ENCODE measurements at places on chromosomes 4 and X.

DNA sequence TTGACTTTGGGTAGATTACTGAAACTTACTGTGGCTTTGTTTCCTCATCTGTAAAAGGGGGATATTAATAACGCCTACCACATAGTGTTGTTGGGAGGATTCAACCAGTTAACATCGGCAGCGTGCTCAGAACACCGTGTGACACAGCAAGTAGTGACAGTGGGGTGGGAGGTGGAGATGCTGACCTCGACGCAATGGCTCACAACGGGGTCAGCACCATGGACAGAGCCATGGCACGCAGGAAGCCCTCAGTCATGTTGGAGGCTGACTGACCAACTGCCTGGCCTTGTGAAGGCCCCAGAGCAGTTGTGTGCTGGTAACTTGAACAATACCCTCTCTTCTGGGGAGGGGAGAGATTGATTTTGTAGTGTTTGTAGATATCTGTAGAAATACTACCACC lies 93.2 kb downstream of the WFS1 start:
- DNase-seq = peak; percentile 33

GRCh38 chrX:150032742-150033141 lies 94.5 kb upstream of the EOLA2 start:
- DNase-seq = peak; percentile 79

GRCh38 chr4:175806727-175807126 lies 5.3 kb downstream of the GPM6A start:
- no peak for DNase-seq

GRCh38 chrX:12929701-12930100 lies 23.3 kb downstream of the TLR8 start:
- no peak for DNase-seq

DNA sequence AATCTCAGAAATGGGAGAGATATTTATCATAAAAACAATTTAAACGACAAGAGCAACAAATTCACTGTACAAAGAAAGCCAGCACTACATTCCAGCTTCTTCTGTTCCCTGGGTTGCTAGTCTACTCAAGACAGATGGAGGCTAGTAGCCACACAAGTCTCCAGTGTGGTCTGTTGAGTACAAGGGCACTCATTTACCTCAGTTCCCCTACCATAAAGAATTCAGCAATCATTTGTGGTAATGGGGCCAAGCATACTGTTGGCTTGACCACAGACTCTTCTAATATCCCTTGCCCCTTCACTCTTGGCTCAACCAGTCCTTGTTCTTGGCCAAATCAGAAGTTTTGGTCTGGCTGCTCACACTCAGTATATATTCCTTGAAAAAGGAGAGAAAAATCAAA lies 212.3 kb downstream of the COX18 start:
- no peak for DNase-seq

- DNase-seq = no peak
These were observed 23.0 kb downstream of the RPA4 start for GRCh38 chrX:96906741-96907140.

DNA sequence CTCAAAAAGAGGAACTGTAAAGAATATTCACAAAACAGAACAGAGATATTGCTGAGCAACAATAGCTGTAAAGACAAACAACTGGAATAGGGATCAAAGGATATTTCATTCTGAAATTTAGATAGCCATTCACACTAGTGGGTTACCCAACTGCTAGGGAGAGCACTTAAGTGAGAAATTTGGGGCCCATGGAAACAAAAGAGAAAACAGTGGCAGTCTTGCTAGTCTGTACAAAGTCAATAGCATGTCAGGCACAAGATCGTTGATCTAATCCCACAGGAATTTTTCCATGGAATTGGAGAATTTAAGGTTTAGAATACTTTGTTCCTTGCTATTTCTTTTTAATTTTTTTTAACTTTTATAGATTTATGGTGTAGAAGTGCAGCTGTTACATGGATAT lies 467.0 kb downstream of the PCDH18 start:
- DNase-seq = peak; percentile 16

DNA sequence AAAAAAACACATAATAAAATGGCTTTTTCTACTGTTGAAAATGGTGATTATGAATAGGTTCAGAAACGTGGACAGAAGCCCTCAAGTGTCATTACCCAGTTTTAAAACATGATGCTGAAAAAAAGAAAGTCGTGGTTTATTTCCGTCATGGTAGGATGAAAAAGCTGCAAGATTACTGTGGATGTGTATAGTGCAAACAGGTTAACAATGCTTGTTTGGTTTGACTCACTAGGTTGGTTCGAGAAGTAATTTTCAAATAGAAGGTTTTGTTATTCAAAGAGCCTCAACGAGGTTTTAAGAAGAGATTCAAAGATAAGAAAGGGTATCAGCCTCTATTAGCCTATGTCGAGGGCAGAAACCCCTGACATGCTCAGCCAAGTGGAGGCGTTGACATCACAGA lies 2.5 kb upstream of the RXFP1 start:
- DNase-seq = no peak

GRCh38 chr4:122764821-122765215 lies 32.3 kb downstream of the BBS12 start:
- peak; percentile 90 for DNase-seq

- no peak for DNase-seq
These were observed 54.0 kb downstream of the GC start for GRCh38 chr4:71729856-71730255.

DNA sequence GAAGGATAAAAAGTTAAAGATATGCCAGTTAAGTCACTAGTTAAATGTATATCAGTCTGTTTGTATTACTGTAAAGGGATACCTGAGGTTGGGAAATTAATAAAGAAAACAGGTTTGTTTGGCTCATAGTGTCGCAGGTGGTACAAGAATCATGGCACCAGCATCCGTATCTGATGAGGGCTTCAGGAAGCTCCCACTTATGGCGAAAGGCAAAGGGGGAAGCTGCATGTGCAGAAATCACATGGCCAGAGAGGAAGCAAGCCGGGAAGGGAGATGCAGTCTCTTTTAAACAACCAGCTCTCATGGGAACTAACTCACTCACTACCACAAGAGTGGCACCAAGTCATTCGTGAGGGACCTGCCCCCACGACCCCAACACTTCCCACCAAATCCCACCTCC lies 91.9 kb upstream of the SH3RF1 start:
- DNase-seq = no peak

DNA sequence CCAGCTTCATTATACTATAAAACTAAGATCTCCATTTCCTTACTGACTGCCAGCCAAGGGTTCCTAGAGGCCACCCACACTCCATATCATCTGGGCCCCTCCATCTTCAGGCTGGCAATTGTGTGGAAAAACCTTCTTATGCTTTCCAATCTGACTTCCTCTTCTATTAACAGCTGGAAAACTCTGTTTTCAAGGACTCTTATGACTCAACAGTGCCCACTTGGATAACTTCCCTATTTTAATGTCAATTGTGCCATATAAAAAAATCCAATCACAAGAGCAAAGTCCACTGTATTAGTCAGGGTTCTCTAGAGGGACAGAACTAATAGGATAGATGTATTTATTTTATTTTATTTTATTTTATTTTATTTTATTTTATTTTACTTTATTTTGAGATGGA lies 41.0 kb upstream of the CPEB2 start:
- DNase-seq = no peak

- DNase-seq = no peak
These were observed 43.4 kb upstream of the CCKAR start for GRCh38 chr4:26533685-26534084.

DNA sequence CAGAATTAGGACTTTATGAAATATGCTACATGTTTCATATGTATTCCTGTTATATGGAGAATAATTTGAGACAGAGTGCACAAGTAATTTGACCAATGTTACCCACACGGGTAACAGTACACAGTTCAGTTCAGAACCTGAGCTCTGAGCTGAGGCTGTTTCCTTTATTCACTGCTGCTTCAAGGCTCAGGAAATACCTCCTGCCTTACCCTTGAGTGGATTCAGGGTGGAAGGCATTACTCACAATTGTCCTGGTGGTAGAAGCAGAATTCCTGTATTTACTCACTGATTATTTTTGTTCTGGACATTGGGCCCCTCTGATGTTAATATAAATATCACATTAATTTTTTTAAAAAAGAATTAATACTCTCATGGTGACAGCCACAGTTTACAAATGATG lies 73.5 kb upstream of the CAMK2D start:
- DNase-seq = peak; percentile 72

- peak; percentile 79 for DNase-seq
These were observed 147.4 kb downstream of the SMIM20 start for GRCh38 chr4:26061248-26061986.

GRCh38 chr4:48906206-48907173 lies at the start of gene OCIAD2:
TSS of gene OCIAD2 (minus strand) at chr4:48906774. CDS start at chr4:48904549, 2,225 bp downstream.
- peak; percentile 39 for DNase-seq

DNA sequence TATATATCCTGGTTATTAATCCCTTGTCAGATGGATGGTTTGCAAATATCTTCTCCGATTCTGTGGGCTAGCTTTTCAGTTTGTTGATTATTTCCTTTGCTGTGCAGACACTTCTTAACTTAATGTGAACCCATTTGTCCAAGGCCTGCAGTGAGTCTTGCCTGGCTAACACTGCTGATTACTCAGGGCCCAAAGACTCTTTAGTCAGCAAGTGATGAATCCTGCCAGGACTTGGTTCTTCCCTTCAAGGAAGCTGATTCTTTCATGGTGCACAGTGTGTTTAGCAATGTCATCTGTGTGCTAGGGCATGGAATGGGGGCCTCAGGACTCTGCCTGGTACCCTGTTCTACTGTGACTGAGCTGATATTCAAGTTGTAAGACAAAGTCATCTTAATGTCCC lies 81.8 kb upstream of the TEX13A start:
- no peak for DNase-seq

DNA sequence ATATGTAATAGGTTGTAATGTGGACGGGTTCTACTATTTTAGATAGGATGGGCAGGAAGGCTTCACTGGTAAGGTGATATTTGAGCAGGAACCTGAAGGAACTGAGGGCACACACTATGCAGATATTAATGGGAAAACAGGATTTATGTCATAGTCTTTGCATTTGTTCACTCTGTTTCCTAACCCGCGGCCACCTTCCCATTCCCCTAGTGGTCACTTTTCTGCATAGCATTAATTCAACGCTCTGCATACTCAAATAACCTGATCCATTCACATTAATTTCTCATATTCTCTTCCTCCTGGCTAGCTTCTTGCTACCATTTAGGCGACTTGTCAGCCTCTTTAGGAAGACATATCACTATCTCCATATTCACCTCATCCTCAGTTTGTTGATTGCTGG lies 61.5 kb downstream of the GSPT2 start:
- no peak for DNase-seq

- DNase-seq = no peak
These were observed 161.4 kb upstream of the PACRGL start for GRCh38 chr4:20538905-20539304.

- DNase-seq = no peak
These were observed 21.4 kb downstream of the PLAC8 start for GRCh38 chr4:83093060-83093640.

DNA sequence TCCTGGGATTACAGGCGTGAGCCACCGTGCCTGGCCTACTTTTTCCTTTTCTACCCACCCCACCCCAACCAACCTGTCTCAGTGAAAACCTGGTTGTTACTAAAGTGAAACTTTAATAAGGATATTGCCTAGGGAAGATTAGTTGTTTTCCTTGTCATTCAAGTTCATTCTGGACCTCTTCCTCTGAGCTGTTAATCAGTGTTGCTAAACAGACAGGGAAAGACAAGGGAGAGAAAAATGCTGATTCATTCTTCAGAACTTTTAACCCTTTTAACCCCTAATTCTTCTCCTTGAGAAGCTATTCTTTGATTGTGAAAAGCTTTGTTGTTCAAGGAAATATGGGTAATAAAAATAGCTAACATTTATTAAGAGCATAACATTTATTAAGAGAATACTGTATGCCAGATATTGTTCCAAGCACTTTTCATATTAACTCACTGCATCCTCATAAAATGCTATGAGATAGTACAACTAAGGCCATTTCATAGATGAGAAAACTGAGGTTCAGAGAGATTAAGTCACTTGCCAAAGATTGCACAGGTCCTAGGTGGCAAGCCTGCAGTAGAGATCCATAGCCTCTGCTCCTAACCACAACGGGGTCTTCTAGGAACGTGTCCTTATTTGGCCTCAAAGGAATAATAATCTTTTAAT lies 34.8 kb downstream of the OSTC start:
- DNase-seq = peak; percentile 37

DNA sequence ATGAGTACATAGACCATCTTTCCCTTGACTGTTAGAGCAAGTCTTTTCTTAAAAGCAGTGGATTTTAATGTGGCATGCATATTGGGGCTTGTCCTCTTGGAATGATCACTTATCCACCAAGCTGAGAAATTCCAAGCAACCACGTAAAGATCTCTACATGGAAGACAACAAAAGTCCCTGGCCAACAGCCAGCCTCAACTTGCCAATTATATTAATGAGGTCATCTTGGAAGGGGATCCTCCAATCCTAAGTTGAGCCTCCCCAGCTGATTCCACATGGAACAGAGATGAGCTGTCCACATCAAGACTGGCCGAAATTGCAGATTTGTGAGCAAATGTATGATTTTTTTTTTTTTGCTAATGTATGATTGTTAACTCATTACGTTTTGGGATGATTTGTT lies 20.6 kb upstream of the FTHL17 start:
- DNase-seq = no peak

DNA sequence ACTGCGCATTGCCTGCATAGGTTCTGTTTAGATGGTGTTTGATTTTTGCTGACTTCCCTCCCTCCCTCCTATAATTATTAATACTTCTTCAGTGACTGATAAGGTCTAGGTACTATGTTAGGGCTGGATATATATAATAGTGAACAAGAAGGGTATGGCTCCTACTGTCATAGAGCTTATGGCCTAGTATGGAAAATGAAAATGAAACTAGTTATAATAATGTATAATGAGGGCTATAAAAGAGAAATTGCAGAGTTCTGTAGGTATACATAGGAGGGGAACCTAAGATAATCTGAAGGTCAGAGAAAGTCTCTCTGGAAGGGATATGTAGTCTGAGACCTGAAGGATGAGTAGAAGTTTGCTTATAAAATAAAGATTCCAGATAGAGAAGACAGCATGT lies 102.1 kb downstream of the DCK start:
- DNase-seq = no peak

DNA sequence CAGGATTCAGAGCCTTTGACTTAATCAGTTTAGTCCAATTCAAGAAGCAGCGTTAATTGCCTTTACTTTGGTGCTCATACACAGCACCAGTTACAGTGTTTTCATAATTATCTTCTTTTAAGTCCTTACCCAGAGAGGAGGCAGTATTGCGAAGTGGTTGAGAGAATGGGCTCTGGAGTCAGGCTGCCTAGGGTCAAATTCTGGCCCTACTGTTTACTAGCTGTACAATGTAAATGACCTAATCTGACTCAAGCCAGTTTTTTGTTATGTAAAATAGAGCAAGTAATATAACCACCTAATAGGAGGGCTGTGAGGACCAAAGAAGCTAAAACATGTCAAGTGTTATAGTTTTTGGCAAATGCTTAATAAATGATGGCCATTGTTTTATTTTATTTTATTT lies 27.6 kb downstream of the WDR44 start:
- DNase-seq = peak; percentile 46

- peak; percentile 43 for DNase-seq
These were observed 214.4 kb upstream of the CPEB2 start for GRCh38 chr4:14787894-14788293.

All from choroid plexus epithelial cell (primary cell).